ENCODE measurements at places on chromosomes 4 and X.

GRCh38 chr4:185722029-185722316 lies 90.0 kb downstream of the SORBS2 start:
- peak; percentile 47 for DNase-seq

DNA sequence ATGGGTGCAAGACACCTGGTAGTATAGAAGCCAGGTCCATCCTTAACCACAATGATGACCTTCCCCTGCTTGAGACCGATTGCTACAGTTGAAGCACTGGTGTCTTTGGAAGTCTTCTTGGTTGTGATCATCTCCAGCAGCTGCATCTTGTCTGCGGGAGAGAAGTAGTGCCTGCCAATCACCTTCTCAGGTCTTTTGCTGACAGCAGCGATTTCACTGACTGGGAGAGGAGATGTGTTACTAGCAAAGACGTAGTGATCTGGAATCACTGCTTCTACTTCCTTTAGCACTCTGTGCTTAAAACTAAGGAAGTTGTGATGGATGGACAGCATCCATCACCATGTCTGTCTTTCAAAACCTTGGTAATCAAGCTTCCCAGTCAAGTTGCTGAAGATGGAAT lies 25.9 kb downstream of the CPE start:
- DNase-seq = no peak

GRCh38 chrX:30876367-30876766 lies 12.7 kb downstream of the TAB3 start:
- no peak for DNase-seq

GRCh38 chrX:113728937-113729336 lies 854.9 kb upstream of the HTR2C start:
- DNase-seq = no peak

DNA sequence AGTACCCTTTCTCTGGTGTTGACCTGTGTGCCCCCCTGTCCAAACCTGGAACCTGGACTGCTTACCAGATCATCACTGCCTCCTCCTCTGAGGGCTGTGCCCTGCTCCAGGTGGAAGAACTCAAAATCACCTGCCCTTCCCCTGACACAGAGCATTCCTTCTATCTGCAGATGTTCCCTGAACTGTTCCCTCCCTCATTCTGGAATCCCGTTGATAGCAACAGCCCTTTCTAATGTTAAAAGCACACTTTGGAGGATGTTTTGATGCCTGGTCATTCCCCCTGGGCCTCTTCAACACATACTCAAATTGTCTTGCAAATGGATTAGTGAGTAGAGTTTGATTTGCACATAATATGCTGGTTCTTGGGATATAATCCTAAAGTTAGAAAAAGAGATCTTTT lies 225.8 kb downstream of the FGF13 start:
- DNase-seq = no peak

DNA sequence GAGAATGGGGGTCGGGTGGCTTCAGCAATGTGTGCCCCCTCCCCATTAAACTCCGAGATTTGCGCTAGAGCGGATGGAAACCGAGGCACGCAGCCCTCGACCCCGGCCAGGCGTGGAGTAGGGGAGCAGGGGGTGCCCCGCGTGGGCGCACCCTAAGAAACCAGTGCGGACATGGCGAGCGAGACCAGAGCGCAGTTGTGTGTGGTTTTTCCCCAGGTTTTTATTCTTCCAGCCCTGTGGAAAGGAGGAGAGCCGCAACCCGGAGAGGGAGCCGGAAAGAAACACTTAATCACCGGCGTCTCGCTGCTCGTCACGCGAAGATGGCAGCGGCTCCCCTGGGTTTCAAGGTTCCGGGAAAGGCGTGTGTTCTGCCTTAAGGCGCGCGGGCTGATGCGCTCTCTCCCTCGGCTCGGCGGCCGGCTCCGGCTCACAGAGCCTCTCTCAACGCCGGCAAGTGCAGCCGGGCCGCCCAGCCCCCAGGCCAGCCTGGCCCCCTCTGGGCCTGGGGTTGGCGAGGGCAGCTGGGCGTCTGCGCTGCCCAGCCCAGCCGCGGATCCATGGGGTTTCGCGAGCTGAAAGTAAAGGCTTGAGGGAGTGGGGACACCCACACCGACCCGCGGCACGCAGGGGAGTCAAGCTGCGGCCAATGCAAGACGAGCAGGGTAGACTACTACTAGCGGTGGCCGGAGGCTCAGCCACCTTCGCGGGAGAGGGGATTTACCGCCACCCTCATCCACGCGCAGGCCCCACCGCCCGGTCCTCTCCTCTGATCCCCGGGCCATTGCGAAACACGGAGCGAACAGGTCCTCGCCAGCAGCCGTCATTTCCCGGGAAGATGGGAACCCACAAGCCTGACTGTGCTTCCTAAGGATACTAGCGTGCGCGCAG lies 74.0 kb upstream of the BCOR start:
- DNase-seq = peak; percentile 47

- DNase-seq = no peak
Observed at GRCh38 chrX:72540318-72540717, 32.3 kb downstream of the HDAC8 start.

- no peak for DNase-seq
Observed at GRCh38 chr4:154625971-154626370, 13.5 kb upstream of the FGG start.

GRCh38 chr4:42237010-42237409 lies 84.6 kb upstream of the BEND4 start:
- no peak for DNase-seq

DNA sequence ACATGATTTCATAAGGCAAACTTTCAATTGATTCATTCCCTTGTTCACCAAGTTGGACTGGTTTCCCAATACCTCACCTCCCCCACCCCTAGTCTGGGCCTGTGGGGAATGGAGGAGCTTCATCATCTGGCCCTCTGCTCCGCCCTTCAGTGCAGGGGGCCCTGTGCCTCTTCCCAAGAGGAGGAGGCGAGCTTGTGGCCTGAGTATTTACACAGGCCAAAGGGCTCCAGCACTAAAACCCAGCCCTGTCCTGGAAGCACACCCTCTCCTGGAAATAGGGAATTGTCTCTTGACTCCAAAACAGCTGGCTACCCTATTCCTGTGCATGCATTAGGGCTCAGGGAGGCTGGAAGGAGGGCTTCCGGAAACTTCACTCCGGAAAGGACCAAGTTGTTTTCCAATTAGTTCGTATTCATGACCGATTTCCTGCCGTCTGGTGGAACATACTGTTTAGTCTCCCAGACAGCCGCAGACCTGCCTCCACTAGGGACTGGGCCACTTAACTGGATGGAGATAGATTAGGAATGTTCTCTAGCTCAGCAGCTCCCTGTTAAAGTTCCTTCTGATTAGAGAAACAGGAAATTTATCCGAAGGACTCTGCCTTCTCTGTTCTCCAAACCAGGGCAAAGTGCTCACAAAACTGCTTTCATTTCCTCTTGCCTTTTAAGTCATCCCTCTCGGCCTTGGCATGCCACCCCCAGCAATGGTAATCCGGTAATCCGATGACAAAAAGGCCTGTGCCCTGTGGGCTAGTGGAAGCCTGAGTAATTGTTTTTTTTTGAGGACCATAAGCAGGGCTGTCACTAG lies 5.8 kb downstream of the SRPX2 start:
- DNase-seq = peak; percentile 88

DNA sequence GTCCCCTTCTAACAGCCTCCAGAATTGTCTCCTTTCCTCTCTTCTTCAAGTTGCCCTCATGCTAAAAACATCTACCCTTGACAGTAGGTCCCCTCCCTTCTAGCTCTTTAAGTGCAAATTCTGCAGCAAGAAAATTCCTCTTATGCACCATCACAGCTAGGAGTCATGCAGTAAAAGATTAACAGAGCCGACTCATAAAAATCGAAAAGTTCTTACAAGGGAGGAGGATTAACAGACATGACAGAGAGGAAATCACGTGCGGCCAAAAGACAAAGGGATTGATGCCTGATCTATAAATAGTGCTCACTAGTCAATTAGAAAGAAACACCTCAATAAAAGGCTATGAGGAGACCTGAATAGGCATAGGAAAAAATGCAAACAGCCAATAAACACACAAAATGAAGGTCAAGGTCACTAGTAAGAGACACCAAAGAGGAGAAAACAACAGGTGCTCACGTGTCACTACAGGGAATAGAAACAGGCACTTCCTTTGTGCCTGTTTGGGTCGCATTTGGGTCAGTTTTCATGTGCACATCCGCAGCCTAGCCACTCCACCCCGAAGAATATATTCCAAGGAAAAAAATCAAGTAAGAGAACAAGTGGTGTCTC lies 3.4 kb downstream of the RNF212 start:
- DNase-seq = no peak

- DNase-seq = no peak
Observed at GRCh38 chrX:118550792-118551191, 55.2 kb downstream of the DOCK11 start.

DNA sequence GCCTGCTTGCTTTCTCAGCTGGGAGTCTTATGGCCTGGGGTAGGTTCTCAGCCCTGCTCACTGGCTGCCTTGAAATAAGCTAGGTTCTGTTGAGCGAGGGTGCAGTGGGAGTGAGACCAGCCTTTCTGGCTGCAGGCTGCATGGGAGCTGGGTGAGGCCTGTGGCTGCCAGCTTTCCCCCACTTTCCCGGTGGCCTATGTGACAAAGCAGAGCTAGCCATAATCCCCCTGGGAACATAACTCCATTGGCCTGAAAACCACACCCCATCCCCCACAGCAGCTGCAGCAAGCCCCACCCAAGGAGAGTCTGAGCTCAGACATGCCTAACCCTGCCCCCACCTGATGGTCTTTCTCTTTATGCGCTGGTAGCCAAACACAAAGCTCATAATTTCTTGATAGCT lies 118.9 kb downstream of the KLHL4 start:
- peak; percentile 48 for DNase-seq

DNA sequence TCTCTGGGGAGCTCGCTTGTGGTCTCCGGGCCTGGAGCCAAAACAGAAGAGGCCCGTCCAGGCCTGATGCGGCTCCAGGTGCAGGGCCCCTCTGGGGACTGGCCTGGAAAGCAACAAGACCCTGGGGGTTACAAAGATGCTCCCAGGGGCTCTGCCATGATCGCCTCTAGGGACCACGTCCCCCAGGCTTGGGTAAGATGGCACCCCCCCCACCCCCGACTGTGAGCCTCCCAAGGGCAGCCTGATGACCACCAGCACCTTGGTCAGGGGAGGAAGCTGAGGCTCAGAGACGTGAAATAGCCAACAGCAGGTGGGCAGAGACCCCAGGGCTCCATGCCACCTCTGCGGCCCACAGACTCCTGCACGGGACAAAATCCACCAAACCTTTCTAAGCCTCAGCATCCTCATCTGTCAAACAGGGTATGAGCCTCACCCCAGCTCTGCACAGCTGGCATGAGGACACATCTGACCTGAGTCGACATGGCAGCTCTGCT lies 25.4 kb downstream of the C4orf50 start:
- no peak for DNase-seq

- no peak for DNase-seq
Observed at GRCh38 chrX:148541584-148541940, 41.1 kb downstream of the AFF2 start.

DNA sequence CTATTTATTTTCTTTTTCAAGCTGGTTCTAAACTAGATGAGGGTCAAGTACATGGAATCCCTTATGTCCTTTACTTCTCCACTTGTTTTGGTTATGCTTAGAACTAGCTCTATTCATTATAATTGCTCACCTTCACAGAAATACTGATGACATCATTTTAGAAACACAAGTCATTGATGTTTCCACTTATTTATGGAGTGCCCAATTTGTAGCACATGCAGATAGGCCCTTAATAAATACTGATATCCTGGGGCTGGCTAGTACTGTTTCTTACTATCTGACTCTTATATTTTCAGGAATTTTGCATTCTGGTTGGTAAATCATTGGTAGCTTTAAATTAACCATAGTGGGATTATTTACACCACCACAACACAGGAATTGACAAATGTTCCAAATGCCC lies 112.2 kb downstream of the NAA11 start:
- no peak for DNase-seq

GRCh38 chrX:107324493-107325310 lies 118.3 kb downstream of the DNAAF6 start:
- peak; percentile 7 for DNase-seq

- peak; percentile 88 for DNase-seq
Observed at GRCh38 chr4:54930226-54930625, 195.2 kb downstream of the KDR start.

DNA sequence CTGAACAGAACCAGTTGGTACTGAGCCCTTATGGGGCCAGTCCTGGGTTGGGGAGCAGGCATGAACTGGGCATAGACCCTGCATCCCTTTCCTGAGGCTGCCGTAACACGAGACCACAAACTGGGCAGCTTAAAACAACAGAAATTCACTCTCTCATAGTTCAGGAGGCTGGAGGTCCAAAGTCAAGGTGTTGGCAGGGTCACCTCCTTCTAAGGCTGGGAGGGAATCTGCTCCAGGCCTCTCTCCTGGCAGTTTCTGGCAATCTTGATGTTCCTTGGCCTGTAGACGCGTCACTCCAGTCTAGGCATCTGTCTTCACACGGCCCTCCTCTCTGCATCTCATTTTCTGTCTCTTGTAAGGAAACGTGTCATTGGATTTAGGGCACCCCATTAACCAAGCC lies 19.8 kb upstream of the SORCS2 start:
- no peak for DNase-seq

GRCh38 chr4:81481151-81481550 lies 9.4 kb upstream of the RASGEF1B start:
- DNase-seq = no peak
